ENCODE measurements at places on chromosomes 11 and 22.

- no peak for DNase-seq
These were observed 4.6 kb upstream of the INS start for GRCh38 chr11:2165571-2165970.

DNA sequence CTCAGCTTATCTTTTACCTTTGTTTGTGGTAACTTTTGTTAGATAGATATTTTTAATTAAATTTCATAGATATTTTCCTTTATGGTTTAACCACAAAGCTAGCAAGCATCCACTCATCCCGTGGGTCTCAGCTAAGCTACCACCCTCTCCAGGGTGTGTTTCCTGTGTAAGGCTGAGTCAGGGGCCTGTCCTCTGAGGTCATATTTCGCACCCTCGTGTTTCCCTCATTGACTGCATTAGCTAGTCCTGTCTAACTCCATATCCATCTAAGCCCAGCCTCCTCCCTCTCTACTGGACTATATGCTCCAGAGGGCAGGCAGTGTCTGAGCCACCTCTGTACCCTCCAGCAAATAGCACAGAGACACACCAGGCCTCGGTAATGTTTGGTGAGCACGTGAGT lies 16.7 kb downstream of the XRRA1 start:
- DNase-seq = no peak

DNA sequence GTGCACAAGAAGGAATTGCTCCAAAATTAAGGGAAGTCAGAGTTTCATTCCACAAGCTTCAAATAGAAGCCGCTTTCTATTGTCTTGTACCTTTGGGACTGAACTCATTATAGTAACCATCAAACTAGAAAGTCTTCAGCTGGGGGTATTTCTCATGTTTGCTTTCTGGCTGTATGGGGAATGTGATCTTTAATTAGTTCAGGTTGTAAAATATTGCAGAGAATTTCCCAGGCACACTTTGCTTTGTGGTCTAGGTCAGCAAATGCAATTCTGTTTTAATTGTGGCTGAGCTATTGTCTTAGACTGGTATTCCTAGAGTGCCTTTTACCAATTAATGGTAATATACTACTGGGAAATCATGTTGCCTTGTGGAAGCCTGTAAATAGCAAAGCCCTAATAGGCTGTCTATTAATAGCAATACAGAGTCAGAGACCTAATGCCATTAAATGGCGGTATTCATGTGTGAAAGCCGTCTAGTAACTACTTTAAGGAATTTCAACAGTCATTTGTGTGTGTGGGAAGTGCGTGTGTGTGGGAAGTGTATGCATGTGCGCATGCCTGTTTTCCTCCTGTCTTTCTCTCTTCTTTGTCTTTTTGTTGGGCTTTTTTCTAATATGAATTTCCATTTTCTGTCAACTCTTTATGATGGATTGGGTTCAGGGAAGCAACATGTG lies 276.6 kb downstream of the FAT3 start:
- no peak for DNase-seq

DNA sequence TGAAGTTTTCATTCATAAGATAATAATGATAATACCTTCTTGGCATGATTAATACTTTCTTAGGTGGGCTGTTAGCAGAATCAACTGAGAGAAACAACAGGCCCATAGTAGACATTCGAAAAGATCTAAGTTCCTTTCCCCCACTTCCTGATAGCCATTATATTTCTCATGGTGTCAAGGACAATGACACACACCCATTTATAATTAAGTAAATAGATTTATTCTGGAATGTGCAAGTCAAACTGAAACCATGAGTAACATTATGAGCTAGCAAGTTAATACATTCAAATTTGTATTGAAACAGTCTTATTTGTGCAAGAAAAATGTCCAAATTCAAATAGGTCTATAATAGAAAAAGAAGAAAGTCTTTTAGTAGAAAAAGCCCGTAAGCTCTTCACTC lies 301.1 kb downstream of the GUCY1A2 start:
- no peak for DNase-seq

DNA sequence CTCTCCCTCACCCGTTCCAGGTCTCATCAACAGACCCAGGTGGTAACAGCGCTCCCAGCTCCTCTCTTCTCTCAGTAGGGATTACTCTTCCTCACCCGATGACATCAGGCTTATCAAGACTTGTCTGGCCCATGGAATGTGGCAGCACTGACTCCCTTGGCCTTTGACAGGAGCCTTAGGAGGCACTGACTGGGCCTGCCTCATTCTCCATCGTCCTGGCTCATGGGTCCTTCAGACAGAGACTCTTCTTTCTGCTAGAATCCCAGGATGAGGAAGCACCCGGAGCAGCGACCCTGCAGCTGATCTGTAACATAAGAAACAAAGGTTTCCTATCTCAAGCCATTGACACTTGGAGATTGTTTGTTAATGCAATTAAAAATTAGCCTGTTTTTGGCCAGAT lies 1063.6 kb downstream of the TBC1D22A start:
- no peak for DNase-seq

- DNase-seq = no peak
These were observed 78.8 kb downstream of the ST3GAL4 start for GRCh38 chr11:126433989-126434949.

DNA sequence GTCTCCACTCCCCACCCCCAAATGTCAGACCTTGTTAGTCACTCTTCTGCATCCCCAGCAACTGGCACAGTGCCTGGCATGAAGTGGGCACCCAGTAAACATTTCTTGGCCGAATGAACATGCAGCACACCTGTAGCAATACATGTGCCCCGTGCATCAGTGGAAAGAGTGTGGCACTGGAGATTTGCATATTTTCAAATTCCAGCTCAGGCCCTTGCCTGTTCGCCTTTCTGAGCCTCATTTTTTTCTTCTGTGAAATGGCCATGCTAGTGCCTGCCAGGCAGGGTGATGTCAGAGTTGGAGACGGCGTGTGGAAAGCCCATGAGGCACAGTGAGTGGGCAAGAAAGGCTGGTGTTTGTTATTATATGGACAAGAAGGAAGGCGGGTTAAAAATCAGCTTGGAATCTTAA lies 38.7 kb downstream of the CD82 start:
- no peak for DNase-seq

DNA sequence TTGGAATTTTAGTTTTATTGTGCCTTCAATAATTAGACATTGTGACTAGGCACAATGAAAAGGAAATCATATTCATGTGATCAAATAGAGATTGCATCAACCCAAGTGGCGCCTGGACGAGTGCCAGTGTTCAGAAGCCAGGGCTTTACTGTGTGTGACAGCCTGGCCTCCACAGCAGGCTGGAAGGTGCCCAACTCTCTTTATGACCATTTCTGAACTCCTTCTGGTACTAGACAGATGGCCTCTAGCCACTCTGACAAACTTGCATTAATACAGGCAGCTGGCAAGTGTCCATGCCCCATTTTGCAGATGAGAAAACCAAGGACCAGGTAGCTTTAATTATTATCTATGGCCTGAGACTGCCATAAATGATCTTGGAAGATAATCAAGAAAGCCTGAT lies 8.3 kb upstream of the POU2AF1 start:
- no peak for DNase-seq

- no peak for DNase-seq
These were observed 52.4 kb upstream of the ARFGAP3 start for GRCh38 chr22:42909363-42910058.

DNA sequence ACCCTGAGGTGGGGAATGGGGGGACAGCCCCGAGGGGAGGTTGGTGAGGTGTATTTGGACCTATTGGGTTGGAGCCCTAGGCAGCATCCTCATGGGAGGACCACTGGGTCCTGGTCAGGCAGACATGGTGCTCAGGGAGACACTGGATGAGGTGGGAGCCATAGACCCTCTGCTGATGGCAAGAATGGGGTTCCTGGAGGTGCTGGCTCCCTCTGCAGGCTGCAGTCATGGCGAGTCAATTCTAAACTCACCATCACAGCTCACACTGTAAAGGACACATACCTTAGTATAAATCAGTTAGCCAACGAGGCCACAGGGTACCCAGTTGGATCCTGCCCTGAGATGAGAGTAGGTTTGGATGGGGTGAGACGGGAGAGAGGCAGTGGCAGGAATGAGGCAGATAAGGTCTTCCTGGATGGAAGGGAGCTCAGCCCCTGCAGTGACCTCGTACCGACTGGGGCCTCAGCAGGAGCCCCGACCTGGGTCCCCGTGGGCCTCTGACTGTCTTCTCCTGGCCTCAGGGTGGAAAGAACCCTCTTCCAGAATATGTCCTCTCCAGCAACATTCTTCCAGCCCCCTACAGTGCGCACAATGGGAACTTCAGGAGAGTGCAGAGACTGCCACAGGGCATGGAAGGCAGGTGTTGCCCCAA lies 1.7 kb upstream of the GAB4 start:
- no peak for DNase-seq

DNA sequence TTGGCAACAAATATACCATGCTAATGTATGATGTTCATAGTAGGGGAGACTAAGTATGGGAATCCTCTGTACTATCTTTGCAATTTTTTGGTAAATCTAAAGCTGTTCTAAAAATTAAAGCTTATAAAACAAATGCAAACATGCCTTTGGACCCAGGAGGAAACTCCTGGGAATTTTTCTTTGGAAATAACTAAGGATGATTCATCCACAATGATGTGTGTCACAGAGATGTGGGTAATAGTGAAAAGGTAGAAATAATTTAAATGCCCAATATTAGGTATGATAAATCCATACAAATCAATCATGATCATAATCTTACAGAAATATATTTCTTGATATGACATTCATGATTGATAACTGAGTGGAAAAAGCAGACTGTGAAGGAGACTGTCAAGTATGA lies 135.8 kb downstream of the TRIM44 start:
- DNase-seq = peak; percentile 24

GRCh38 chr22:50530877-50531545 lies 1.2 kb upstream of the TYMP start:
- peak; percentile 55 for DNase-seq

DNA sequence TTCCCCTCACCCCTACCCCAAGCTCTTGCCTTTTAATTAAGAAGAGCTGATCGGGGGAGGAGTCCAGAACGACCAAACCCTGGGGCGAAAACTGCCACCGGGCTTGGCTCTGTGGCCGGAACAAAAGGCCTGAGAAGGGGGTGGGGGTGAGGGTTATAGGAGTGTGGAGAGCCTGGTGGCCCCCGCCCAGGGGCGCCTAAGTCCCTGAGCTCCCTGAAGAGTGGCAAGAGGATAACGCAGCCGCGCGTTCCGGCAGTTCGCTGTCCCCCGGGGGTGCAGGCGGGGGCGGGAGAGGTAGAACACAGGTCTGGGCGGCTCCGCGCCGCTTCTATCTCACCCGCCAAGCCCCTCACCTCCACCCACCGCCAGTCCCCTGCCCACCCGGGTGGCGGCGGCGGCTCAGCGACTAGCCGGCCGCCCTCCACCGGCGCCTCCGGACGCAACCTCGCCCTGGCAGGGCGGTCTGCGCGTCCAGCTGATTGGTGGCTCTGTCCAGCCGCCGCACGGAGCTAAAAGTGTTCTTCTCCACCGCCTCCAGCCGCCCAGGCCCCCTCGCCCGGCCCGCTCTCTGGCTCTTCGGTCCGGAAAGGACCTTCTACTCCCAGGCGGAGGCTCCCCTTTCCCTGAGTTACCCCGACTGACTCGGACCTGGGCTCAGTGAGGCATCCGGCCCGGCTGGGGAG lies 18.7 kb upstream of the BDNF start:
- peak; percentile 62 for DNase-seq

DNA sequence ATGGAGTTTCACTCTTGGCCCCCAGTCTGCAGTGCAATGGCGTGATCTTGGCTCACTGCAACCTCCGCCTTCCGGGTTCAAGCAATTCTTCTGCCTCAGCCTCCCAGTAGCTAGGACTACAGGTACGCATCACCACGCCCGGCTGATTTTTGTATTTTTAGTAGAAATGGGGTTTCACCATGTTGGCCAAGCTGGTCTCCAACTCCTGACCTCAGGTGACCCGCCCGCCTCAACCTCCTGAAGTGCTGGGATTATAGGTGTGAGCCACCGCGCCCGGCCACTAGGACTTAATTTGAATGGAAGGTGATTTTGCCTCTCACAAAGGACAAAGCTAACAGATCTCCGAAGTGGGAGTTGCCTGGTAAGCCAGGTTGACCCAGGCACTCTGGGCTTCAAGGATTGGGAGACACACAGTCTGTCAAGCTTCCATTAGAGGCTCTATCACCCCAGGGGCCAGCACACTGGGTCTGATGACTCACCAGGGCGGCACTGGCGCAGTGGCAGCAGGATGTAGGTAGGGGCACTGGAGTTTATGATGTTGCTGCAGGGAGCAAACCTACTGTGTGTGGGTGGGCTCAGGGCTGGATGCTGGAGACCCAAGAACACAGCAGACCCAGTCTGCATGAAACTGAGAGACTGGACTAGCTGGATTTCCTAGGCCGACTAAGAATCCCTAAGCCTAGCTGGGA lies 17.8 kb upstream of the KCTD14 start:
- DNase-seq = no peak

- DNase-seq = peak; percentile 72
These were observed 17.2 kb downstream of the CLDN25 start for GRCh38 chr11:113796663-113797259.

- no peak for DNase-seq
These were observed 393 bp downstream of the CYB561A3 start for GRCh38 chr11:61361237-61361740.

GRCh38 chr11:33451364-33451763 lies 194.2 kb downstream of the HIPK3 start:
- DNase-seq = no peak

DNA sequence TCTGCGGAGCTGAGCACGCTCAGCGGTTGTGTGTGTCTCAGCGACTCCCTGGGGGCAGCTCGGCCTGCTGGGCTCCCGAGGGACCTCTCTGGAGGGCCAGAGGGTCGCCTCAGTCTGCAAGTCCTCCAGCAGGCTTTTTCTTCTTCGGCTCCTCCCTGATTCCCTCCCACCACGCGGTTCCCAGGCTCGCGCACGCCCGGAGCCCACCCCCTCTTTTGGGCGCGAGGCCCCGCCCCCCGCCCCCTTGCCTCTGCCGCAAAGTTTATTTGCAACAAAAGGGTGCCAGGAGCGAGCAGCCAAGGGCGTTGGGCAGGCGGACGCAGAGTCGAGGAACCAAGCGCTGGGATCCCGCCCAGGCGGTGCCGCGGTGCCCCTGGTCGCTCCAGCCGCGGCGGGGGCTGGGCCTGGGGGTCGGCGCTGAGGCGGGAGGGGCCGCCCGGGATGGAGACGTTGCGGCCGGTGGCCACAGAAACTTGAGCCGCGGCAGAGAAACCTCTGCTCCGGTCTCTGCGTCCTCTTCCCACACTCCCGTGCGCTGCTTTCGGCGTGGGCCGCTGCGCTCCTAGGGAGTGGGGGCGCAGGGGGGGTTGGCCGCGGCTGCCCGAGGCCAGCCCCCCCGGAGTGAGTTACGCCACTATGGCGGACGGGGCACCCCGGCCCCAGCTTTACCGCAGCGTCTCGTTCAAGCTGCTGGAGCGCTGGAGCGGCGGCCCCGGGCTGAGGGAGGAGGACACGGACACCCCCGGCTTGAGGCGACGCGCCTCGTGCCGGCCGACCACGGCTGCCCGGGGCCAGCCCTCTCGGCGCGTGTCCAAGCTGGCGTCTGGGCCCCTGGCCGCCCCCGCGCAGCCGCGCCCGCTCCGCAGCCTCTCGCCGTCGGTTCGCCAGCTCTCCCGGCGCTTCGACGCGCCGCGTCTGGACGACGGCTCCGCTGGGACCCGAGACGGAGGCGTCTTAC lies at the start of gene ARHGEF17:
TSS of gene ARHGEF17 (plus strand) at position 274 of the 958 bp plus-strand sequence. CDS start at position 637, 363 bp downstream.
- peak; percentile 80 for DNase-seq

GRCh38 chr11:131668500-131669400 lies 298.3 kb downstream of the NTM start:
- peak; percentile 50 for DNase-seq

All from AG08395 (cell line).